Ammon's horn (tissue), 1 donor: ENCODE measurements at places on chromosomes 13 and 19.

DNA sequence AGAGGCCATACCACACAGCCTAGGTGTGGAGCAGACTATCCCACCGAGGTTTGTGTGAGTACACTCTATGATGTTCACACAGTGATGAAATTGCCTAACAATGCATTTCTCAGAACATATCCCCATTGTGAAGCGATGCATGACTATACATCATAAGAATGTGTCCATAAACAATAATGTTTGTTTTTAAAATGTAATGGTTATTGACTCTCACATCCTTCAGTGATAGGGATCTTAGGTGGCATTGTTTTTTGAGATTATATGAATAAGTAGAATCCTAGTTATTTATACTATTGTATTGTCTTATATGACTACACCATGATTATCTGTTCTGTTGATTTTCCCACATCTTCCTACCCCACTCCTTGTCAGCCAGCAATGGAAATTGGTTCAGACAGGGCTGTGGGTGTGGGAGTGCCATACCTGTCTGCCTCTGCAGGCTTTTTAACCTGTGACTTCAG, 13.6 kb downstream of the CCNA1 start:
- DNase-seq: no peak

DNA sequence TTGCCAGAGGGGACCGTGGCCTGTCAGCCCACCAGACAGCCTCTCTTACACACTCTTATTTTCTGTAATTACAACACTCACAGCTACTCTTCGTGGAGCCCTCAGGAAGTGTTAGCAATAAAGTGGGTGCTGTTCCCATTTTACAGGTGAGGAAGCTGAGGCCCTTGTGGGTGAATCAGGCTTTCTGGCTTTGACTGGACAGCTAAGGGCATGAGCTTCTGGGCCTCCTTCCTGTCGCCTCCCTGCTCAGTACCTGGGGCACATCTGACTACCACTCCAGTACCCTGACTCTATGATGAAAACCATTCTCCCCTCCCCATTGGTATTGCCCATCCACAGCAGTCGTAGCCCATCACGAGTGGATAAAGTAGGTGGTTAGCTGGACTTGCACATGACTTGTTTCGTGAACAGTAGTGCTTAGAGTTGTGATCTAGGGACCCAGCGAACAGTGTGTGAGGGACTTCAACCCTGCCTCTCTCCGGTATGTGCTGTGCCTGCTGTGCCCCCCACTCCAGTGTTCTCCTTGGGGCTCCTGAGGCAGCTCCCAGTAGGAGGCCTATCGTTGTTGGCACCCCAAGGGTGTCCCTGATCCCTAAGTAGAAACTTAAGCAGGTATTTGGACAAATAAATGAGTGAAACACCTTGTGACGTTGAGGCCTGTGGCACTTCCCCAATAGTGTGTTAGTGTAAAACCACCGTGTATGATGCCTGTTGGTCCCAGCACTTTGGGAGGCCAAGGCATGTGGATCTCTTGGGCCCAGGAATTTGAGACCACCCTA, 38.6 kb downstream of the GATAD2A start:
- no peak for DNase-seq

DNA sequence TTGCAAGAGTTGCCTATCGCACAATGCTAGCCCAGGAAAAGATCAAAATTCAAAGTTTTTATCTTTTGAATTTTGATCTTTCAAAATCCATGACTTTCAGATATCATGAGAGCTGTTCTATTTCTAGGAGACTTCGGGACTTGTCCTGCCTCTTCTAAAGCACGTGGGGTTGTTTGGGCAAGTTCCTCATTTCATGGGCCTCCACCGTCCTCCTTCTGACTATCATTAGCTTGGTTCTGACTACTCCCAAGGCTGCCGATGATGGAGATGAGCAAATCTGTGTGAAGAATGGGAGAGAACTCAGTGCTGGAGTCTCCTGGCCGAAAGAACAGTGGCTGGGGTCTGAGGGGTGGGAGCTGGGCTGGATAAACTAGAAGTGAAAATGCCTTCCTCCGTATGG, 86.5 kb downstream of the COL4A1 start:
- DNase-seq: no peak

DNA sequence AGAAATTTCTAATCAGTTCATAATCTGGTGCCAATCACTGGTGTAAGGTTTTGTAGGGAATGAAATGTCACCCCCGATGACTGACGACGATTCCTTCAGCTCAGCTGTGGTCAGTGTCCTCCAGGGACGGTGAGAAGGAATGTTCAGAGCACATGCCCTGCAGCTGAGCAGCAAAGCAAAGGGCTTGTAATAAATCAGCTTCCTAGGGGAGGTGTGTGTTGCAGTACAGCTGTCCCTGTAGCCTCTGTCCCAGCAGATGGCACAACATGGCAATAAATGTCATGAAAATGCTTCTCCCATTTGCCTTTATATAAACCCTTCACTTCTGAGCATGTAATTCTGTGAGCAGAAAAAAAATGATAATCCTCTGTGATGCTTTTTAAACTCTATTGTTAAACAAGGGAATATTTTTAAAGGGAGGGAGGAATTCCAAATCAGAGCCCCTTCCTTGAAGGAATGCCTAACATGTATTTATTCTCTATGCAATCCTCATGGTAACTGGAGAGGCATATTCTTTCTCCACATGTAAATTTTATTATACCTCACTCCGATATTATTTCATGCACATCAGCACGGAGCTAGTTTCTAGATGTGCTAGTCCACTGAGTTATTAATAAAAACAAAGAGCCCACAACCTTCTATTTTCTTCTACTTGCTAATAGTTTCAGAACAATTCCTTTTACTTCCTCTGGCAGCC, 102.5 kb downstream of the FAM216B start:
- DNase-seq: peak; percentile 33

GRCh38 chr13:19117913-19118739, 63.5 kb downstream of the TUBA3C start:
- no peak for DNase-seq

GRCh38 chr19:28971049-28971448, 241.9 kb downstream of the UQCRFS1 start:
- DNase-seq: no peak

DNA sequence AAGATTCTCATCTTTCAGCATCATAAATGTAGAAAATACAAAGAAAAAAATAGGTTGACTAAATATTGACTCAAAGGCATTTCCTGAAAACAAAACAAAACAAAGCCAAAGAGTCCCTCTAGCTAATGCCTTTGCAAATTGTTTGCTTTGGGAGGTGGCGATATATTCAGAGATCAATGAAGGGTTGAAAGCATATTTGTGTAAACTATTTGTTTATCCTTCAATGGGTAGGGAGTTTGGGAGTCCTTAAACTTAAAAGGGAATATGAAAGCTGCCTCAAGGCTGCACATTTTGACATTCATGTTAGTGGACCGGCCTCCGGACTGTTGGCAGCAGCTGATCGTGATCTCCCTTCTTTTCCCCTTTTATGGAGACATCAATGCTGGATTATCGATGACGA, 257.5 kb downstream of the ITGBL1 start:
- no peak for DNase-seq
